ENCODE measurements at places on chromosomes 7 and 10.

- no peak for DNase-seq
These were observed 50.4 kb downstream of the RBM33 start for GRCh38 chr7:155694851-155695250.

- DNase-seq: no peak
These were observed 59.4 kb downstream of the WAPL start for GRCh38 chr10:86461963-86462804.

GRCh38 chr7:44441079-44441478, 49.4 kb downstream of the NUDCD3 start:
- DNase-seq: no peak

- DNase-seq: no peak
These were observed 1.1 kb upstream of the SMIM30 start for GRCh38 chr7:113119429-113119828.

All from NCI-H510A treated with DMSO at 0.1 percent for 48 hours (cell line).